ENCODE measurements at places on chromosomes 6 and 20.

DNA sequence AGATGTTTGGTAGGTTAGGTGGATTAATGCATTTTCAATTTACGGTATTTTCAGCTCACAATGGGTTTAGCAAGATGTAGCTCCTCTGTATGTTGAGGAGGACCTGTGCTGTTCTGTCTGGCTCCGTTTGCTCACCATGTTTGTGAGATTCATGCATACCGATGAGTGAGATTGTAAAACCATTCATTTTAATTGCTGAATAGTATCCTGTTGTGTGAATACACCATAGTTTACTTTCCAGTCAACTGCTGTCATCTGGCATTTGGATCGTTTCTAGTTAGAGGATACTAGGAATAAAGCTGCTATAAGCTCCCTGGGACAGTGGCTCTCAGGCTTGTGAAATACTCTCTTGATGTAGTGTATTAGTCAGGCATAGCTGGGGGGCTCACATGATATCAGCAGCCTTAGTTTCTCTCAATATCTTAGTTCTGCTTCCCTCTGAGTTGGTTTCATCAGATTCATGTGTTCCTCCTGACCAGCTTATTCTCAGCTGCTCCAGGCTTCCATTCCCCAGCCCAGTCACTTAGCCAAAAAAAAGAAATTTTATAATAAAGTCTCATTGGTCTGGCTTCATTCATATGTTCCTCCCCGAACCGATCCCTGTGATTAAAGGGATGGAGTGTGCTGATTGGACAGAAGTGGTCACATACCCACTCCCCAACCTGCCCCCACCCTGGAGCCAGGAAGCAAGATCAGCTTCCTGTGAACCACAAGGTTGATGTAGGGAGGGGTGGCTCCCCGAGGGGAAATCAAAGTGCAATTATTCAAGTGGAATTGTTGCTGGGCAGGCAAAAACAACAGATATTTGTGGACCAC, 10.9 kb upstream of the B4GALT5 start:
- no peak for DNase-seq

- no peak for DNase-seq
These were observed 29.7 kb downstream of the CHMP4B start for GRCh38 chr20:33840759-33841435.

- no peak for DNase-seq
These were observed 4.8 kb upstream of the IRF4 start for GRCh38 chr6:386688-387266.

GRCh38 chr6:56242346-56242745, 5.0 kb downstream of the COL21A1 start:
- DNase-seq = no peak

DNA sequence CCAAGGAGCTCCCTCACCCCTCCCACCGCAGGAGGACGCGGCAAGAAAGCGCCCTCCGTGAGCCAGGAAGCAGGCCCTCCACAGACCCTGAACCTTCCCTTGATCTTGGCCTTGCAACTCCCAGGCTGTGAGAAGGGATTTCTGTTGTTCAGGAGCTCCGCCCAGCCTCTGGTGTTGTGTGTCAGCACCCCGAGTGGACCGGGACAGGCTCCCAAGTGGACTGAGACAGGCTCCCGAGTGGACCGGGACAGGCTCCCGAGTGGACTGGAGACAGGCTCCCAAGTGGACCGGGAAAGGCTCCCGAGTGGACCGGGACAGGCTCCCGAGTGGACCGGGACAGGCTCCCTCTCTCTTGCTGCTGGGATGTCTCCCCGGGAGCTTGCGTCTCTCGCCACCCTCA, 9.3 kb upstream of the NTSR1 start:
- no peak for DNase-seq

- DNase-seq = no peak
These were observed 11.4 kb downstream of the NUDT3 start for GRCh38 chr6:34381081-34381480.

DNA sequence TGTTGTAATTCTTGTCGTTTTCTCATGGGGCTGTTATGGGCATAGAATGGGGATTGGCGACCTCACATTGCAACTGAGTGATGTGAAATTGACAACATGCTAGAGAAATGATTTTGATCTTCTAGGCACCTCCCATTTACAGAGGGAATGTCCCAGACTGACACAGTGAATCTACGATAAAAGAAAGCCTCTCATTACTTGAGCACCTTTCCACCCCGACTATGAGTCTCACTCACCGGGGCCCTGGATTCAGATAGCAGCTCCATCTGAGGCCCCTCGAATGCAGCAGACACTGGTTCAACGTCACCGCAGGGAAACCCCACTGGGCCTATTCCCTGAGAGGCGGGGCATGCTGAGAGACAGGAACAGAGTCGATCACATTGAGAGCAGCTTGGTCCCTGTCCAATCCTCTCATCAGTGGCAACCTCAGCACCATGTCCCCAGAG, 49.1 kb downstream of the NFATC2 start:
- DNase-seq = peak; percentile 41

DNA sequence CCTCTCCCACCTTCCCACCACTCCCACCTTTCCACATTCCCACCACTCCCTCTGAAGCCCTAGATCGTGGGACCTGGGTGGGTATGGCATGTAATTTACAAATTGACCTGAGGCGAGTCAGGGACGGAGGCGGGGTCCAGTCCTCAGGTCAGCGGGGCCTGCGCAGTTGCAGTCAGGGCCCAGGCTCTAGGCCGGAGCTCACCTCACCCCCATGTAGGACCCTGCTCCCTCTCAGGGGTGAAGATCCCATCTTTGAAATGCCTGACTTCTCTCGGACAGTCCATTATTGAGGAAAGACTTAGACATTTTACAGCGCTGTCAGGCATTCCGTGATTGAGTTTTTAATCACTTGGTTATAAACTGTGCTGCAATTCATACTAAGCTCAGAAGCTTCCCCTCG, 10.5 kb downstream of the THBS2 start:
- DNase-seq = no peak

GRCh38 chr6:106569428-106569827, 59.9 kb downstream of the RTN4IP1 start:
- no peak for DNase-seq

- no peak for DNase-seq
These were observed 9.6 kb upstream of the MOXD1 start for GRCh38 chr6:132410830-132411229.

- no peak for DNase-seq
These were observed 866.5 kb downstream of the KIF16B start for GRCh38 chr20:15706719-15707118.

DNA sequence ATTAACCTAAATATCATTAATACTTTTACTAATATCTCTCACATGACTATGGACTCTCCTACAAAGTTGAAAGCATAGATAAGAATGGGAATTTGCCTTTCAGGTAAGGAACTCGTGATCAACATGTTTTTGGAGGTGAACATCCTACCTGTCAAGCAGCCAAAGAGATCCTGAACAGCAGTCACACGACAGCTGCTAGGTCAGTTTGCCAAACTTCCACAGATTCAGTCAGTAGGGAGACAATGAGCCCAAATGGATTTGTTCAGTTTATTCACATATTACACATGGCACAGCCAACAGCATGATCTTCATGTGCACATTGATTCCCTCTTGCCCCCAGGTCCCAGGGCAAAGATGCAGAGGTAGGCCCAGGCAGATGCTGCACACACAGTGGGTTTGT, 86.1 kb upstream of the LOC128125822 start:
- DNase-seq = no peak

- no peak for DNase-seq
These were observed 5.8 kb downstream of the TBPL1 start for GRCh38 chr6:133958791-133959190.

DNA sequence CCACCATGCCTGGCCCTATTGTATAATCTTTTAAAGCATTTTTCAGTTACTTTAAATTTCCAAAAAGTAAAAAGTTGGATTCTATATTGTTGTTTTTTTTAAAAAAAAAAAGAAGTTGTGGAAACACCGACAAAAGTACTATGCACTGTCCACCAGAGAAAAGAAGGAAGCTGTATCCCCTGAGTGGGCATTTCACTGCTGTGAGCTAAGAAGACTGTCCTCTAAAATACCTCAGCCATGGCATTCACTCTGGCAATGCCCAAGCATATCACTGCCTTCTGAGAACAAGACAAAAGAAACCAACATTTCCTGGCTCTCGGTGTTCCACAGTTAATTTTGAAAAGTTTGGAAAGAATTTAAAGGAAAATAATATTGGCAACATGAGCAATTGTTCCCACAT, 117.8 kb downstream of the IPCEF1 start:
- no peak for DNase-seq

- no peak for DNase-seq
These were observed 61.6 kb upstream of the EDN1 start for GRCh38 chr6:12228447-12229146.

GRCh38 chr6:76940191-76940590, 523.1 kb downstream of the HTR1B start:
- no peak for DNase-seq

DNA sequence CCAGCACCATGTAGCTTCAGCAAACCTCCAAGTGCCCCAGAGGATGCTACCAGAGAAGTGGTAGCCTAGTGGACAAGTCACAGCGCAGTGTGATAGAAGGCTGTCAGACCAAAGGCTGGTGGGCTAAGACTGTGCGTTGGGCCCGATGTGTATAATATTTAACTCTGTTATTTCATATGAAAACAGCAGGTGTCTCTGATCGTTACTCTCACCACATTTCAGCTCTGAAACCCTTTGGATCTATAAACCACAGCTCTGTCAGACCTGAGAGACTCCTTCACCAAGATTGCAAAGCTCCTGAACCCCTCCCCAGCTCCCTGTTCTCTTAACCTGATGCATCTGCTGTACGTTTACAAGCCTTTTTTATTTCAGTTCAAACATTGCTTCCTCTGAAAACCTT, 43.8 kb downstream of the ISM1 start:
- no peak for DNase-seq

DNA sequence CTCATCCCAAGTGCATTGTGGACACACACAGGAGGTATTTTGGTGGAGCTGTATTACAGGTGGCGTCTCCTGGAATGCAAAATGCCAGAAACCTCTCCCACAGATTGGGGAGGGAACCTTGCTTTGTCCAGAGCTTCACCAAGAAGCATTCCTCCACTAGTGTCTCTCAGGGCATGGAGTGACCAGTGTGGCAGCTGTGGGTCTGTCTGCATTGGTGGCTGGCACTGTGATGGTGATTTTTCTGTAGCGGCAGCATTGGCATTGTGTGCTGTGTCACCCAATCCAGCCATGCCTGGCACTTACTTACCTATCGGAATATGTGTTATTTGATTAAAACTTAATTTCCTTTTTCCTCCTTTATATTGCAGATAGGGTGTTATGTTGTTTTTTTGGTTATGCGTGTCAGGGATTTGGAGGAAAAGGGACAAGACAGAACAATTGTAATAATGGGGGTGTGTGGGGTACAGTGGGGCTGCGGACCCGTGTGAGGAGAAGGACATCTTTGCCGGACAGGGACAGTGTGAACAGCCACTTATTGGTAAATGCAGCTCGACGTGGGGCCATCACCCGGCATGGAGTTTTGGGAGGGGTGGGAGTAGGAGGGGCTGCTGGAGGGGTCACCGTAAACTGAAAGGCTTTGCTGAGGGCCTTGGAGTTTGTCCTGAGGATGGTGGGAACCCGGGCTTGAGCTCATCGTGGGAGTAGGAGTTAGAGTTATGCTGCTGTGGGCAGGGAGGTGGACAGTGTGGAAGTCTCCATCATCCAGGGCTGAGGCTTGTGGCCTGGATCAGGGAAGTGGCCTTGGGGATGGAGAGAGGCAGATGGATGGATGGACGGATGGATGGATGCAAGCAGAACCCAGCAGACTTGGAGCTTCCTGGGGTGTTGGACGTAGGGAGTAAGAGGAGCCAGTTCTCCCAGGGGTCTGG, 105.0 kb downstream of the SYCP2 start:
- DNase-seq = no peak

DNA sequence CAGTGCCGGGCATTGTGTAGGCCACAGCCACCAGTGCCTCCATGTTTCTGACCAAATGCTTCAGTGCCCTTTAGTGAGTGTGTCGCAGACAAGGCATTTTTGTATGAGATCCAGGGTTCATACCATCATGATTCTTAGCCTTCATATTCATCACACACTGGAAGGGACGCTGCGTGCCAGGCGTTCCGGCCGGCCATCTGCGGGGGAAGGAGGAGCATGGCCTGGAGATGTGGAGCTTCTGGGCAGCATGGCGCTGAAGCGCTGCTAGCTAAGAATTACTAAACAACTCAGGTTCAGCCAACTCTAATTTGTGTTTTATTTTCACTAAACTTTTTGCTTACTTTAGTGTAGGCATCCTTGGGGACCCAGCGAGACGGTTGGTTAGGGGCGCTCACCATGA, 111.4 kb upstream of the EXOC2 start:
- DNase-seq = no peak

DNA sequence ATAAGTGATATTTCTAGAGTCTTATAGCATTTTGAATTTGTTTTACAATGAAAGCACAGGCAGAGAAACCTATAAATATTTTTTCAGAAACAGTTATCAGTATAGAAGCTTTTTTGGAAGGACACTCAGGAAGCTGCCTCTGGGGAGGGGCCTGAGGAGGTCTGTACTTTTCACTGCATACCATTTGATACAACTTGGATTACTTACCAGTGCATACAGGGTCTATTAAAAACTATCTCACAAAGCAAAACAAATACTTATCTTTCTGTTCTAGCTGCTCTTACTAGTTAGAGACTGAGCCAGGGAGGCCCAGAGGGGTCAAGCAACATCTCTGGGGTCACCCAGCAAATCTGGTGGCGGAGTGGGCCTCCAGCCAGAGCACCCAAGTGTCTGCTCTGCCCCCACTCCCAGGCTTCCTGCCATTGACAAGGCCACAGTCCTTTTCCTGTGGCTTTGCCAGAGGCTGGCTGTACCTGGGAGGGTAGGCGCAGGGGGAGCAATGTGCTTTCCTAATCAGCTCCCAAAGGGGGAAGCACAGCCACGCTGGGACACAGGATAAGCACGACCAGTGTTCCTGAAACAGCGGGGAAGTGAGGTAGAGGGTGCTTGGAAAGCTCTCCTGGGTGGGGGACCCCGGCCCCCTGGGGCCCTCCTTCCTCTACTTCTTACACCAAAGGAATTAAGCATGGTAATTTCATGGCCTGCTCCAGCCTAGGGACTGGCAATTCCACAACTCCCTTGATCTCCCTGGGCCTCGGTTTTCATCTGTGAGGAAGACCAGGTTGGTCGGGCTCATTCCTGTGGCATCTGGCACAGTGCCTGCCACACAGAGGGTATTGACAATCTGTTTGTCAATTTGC, 7.8 kb downstream of the TCF15 start:
- no peak for DNase-seq

DNA sequence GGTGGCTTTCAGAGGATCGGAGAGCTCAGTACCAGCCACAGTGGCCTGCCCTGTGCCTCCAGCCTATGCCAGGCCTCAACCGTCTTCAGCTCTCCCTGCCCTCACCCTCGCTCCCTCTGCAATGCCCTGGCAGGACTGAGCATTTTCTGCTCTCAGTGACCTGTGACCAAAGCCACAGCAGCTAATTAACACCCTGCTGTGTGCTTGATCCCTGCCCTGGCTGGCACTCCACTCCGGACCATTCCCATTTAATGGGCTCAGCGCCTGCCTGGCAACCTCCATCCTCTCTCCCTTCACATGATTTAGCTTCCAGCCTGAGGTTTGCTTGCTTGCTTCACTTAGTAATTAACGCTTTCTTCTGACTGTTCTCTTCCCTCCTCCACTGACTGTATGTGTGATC, 287.5 kb downstream of the LRFN2 start:
- DNase-seq = no peak
